ENCODE measurements at places on chromosomes 1 and 21.
A peak's percentile ranks its signal among the peaks of the same experiment; 100 is the strongest.

GRCh38 chr21:20999659-21000058 is 1.4 kb downstream of the NCAM2 start:
- peak; percentile 66 for DNase-seq

GRCh38 chr1:1059494-1060280 is 14.4 kb downstream of the RNF223 start:
- peak; percentile 72 for DNase-seq

GRCh38 chr1:34847094-34847493 is 12.5 kb downstream of the SMIM12 start:
- DNase-seq: no peak

DNA sequence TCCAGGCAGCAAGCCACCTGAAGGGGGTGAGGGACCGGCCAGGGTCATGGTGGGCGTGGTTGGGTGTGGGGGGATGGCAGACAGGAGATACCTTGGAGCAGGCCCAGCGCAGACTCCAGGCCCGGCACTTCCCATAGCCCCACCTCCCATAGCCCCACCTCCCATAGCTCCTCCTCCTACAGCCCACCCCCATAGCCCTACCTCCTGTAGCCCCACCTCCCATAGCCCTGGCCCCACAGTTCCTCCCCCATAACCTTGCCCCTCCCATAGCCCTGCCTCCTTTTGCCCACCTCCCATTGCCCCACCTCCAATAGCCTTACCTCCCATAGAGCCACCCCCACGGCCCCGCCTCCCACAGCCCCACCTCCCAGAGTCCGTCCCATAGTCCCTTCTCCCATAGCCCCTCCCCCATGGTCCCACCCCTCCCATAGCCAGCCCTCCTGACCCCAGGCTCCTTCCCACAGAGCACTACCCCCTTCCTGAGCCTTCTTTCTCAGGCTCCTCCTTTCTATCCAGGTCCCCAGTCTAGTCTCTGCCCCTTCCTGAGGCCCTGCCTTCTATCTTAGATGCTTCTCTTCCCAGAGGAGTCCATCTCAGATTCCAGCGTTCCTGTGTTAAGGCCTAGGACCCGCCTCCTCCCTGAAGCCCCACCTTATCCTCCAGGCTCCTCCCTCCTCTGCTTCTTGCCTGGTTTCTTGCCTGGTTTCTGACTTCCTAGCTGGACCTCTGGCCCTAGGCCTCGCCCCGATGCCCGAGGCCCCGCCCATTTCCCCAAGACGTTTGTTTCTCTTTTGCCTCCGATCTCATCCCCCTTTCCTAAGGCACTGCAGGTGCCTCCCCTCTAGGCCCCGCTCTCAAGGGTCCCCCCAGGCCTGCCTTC is 46.8 kb downstream of the PTPRU start:
- peak; percentile 48 for DNase-seq

GRCh38 chr1:204544321-204544720 is 28.1 kb downstream of the MDM4 start:
- peak; percentile 45 for DNase-seq

- no peak for DNase-seq
Observed at GRCh38 chr1:207319199-207319598, 2.3 kb upstream of the CD55 start.

GRCh38 chr1:152817309-152817708 is 5.5 kb downstream of the LCE1B start:
- no peak for DNase-seq

GRCh38 chr1:41621791-41622190 is 137.3 kb upstream of the EDN2 start:
- no peak for DNase-seq

DNA sequence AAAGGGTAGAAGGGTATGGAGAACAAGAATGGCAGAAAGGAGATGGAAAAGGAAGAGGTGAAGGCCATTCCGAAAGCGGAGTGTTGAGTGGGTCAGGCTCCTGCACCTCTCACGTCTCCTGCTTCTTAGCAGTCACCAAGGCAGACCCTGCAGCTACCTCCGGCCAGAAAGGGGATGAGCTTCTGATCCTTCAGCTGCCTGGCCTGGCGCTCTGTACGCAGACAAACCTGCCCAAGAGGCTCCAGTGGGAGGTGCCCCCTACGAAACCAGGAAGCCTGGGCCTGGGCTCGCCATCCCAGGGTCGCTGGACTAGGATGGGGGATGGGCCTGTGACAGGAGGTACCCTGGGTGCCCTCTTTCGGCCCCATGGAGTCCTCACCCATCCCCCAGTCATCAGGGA is 3.0 kb downstream of the GPR61 start:
- no peak for DNase-seq

- DNase-seq: no peak
Observed at GRCh38 chr1:221625026-221625425, 116.9 kb downstream of the DUSP10 start.

- DNase-seq: no peak
Observed at GRCh38 chr1:38667626-38668025, 191.9 kb downstream of the RRAGC start.

GRCh38 chr1:168939947-168940223 is 166.6 kb upstream of the ATP1B1 start:
- no peak for DNase-seq

GRCh38 chr1:85448358-85448757 is 16.6 kb downstream of the DDAH1 start:
- DNase-seq: peak; percentile 40

DNA sequence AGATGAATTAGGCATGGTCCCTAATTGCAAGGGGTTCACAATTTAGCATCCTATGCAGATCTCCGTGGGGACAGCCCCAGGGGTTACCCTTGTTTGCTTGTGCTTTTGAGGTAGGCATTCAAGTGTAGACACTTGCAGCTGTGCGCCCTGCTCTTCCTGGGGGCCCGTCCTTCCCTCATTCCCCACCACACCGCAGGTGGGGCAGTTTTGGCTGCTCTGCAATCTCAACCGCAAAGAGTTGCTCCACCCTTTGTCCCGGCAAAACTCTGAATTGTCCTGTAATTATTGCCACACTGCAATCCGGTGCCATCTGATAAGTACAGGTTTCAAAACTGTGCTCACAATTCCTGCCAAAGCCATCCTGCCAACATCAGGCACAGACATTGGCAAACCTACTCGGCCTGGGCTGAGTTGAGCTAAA is 65.4 kb upstream of the LYST start:
- DNase-seq: no peak

GRCh38 chr1:241608379-241609033 is 31.7 kb downstream of the CHML start:
- DNase-seq: peak; percentile 54

GRCh38 chr1:27103498-27103897 is 51.4 kb downstream of the SLC9A1 start:
- no peak for DNase-seq
